ENCODE measurements at places on chromosomes 4 and X.

DNA sequence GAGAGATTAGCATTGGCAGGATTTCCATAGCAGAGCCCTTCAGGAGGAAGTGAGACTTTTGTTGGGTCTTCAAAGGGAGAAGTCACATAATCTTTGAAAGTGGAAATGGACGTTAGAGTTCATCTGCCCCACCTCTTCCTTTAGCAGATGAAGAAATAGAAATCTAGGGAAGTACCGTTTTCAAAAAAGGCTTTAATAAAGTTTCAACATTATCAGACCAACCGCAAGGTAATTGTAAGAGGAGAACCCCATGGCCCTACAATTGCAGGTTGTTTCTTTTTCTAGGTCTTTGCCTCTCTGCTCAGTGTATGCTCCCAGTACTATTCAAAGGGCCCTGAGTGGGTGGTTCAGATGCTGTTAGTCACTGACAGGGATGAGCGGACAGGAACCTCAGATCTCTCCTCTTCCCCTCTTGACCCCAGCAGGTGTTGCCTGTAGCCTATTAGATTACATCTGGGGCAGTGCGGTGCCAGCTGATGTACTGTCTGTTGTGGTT is 48.6 kb upstream of the AP1S2 start:
- DNase-seq: no peak

- DNase-seq: no peak
Observed at GRCh38 chr4:176999935-177000543, 207.3 kb upstream of the VEGFC start.

GRCh38 chr4:14856062-14856933 is 146.0 kb upstream of the CPEB2 start:
- peak; percentile 100 for DNase-seq

GRCh38 chr4:25101836-25102235 is 58.4 kb downstream of the SEPSECS start:
- no peak for DNase-seq

- DNase-seq: peak; percentile 66
Observed at GRCh38 chr4:2105559-2105958, 46.4 kb downstream of the NAT8L start.

DNA sequence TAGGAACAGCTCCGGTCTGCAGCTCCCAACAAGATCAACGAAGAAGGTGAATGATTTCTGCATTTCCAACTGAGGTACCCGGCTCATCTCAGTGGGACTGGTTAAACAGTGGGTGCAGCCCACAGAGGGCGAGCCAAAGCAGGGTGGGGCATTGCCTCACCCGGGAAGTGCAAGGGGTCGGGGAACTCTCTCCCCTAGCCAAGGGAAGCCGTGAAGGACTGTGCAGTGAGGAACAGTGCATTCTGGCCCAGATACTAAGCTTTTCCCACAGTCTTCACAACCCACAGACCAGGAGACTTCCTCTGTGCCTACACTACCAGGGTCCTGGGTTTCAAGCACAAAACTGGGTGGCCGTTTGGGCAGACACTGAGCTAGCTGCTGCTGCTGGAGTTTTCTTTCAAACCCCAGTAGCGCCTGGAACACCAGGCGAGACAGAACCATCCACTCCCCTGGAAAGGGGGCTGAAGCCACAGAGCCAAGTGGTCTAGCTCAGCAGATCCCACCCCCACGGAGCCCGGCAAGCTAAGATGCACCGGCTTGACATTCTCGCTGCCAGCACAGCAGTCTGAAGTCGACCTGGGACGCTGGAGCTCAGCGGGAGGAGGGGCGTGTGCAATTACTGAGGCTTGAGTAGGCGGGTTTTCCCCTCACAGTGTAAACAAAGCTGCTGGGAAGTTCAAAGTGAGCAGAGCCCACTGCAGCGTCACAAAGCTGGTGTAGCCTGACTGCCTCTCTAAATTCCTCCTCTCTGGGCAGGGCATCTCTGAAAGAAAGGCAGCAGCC is 84.6 kb downstream of the THOC2 start:
- DNase-seq: peak; percentile 83

DNA sequence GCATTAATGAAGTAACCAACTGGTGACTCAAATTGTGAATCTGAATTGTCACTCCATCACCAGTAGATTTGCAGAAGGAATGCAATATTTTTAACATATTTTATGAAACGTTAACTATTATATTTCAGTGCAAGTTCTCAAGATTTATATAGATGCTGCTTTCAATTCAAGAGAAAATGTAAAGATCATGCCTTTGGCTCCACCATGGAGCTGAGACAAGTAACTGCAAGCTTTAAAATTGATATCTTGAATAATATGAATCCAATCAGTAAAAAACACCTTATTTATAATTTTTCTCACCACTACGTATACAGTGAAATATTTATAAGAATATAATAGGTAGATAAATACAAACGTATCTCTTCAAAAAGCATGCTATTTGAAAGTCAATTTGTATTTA is 27.8 kb upstream of the GALNTL6 start:
- DNase-seq: no peak

GRCh38 chr4:47482326-47482725 is 2.7 kb upstream of the ATP10D start:
- peak; percentile 81 for DNase-seq

DNA sequence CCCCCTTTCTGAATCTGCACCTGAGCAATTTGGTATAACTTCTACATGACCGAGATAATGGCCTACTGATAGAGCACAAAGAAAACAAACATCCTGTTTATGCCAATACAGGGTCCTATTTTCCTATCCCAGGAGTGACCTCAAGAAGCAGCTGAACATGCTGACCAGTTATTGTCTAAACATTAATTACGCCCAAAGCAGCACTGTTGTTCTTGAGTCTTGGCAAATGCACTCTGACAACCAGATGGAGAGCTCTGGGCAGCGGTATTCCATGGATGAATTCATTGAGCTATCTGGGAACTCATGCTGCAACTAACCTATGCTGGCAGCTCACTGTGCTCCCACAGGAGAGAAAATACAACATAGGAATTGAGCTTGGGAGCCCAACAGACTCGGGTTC is 52.6 kb downstream of the PCYT1B start:
- DNase-seq: no peak
